ENCODE measurements at places on chromosomes 11 and 22.
A peak's percentile ranks its signal among the peaks of the same experiment; 100 is the strongest.

DNA sequence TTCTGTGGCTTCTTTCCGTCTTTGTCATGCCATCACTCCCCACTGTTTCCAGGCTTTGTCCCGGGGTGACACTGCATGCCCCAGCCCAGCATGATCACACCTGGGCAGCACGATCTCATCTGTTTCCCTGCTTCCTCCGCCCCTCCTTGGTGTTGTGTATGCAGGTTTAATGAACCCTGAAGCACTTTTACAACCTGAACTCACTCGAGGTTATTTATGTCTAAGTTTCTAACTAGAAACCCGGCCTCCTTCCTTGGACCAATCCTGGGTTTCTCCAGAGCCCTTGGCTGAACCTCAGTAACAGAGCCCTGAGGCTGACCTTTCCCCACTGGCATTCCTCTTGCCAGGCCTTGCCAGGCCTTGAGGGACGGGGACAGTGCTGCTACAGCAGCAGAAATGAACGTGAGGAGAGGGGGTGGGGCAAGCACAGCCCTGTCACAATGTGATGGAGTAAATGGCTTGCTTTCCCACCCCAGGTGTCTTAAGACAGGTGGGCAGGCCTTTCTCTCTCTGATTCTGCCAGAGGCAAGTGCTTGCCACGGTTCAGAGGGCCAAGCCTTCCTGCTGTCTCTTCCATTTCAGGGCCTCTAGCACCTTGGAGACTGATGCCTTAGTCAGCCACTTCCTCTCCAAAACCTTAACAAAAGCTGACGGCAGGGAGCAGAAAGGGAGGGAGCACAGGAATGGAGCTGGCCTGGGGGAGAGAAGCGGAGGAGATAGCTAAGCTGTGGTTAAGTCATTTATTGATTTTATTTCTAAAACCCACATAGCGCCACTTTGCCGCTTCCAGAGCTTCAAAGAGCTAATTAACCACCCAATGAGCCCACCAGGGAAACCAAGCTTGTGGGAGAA, 3.1 kb upstream of the PYGM start:
- no peak for DNase-seq

DNA sequence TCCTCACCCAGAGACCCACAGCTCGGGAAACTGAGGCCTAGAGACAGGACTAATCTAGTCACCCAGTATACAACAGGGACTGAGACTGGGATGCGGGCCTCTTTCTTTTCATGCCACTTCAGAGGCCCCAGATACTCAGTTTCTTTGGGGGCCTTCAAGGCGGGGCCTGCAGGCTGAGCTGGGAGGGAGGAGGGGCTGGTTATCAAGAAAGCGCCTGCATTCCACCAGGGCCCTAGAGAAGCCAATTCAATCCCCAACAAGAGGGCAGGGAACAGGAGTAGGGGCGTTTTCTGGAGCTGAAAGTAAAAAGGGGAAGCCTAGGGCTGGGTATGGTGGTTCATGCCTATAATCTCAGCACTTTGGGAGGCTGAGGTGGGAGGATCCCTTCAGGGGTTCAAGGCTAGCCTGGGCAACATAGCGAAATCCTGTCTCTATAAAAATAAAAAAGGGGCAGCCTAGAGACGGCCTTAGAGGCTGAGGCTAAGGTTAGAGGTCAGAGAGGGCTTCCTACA, 1.6 kb downstream of the ATG2A start:
- no peak for DNase-seq

GRCh38 chr11:10454878-10455631, at the start of gene AMPD3:
Gene AMPD3 (plus strand): TSS chr11:10455264. CDS start chr11:10461520, 6,256 bp downstream.
- no peak for DNase-seq

GRCh38 chr22:37416827-37417226, 10.5 kb downstream of the ELFN2 start:
- DNase-seq, result no peak

DNA sequence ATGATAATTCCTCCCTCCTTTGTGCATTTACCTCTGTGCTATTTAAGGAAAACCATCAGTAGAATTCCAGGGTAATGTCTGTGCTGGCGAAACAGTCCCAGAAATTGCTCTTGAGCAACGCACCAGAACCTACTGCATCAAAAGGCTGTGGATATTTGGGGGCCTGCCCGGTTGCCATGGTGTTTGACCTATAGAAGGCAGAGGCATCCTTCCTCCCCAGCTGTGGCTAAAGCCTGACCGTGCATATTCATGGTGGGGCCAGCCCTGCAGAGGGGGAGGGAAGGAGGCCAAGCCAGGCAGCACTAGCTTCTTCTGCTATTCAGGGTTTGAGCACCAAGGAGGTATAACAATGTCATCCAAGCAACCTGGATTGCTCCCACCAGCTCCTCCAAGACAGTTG, 215.0 kb upstream of the E2F8 start:
- no peak for DNase-seq

GRCh38 chr11:34145847-34146381, 40.5 kb downstream of the NAT10 start:
- no peak for DNase-seq

- DNase-seq, result no peak
Measured at GRCh38 chr11:116955949-116956348, 118.5 kb upstream of the APOA1 start.

- no peak for DNase-seq
Measured at GRCh38 chr11:45208135-45208534, 61.7 kb downstream of the PRDM11 start.

GRCh38 chr11:121338536-121338935, 46.0 kb downstream of the SC5D start:
- no peak for DNase-seq

DNA sequence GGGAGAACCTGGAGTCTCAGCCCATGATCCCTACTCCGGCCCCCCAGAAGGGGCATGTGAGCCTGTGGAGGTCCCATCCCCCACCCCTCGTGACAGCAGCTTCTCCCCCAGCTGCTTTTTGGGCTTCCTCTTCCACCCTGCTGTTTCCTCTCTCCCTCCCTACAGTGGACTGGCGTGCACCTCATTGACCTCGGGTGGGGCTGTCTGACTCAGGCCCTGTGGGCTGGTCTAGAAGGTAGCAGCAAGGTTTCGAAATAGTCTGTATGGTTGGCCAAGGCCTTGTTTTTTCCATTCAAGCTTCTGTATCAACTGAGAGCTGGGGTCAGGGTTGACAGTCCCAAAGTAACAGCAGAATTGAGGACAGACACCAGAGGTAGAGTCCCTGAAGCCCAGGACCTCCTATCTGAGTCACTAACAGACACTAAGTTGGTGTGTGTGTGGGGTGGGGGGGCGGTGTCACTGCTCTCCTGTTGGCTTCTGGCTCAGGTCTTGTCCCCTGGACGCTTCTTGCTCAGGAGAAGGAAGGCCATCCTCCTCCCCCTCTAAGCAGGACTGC, 7.7 kb downstream of the SLC37A2 start:
- DNase-seq, result no peak

GRCh38 chr11:31767685-31768084, 43.4 kb downstream of the PAX6 start:
- DNase-seq, result no peak

GRCh38 chr11:121464352-121464946, 11.7 kb upstream of the SORL1-AS1 start:
- peak; percentile 89 for DNase-seq

GRCh38 chr11:66957971-66958231, 282 bp downstream of the PC start:
- peak; percentile 18 for DNase-seq

- no peak for DNase-seq
Measured at GRCh38 chr11:27076121-27076589, 35.5 kb downstream of the BBOX1 start.

GRCh38 chr22:40867109-40867508, 5.2 kb upstream of the DNAJB7 start:
- DNase-seq, result no peak

DNA sequence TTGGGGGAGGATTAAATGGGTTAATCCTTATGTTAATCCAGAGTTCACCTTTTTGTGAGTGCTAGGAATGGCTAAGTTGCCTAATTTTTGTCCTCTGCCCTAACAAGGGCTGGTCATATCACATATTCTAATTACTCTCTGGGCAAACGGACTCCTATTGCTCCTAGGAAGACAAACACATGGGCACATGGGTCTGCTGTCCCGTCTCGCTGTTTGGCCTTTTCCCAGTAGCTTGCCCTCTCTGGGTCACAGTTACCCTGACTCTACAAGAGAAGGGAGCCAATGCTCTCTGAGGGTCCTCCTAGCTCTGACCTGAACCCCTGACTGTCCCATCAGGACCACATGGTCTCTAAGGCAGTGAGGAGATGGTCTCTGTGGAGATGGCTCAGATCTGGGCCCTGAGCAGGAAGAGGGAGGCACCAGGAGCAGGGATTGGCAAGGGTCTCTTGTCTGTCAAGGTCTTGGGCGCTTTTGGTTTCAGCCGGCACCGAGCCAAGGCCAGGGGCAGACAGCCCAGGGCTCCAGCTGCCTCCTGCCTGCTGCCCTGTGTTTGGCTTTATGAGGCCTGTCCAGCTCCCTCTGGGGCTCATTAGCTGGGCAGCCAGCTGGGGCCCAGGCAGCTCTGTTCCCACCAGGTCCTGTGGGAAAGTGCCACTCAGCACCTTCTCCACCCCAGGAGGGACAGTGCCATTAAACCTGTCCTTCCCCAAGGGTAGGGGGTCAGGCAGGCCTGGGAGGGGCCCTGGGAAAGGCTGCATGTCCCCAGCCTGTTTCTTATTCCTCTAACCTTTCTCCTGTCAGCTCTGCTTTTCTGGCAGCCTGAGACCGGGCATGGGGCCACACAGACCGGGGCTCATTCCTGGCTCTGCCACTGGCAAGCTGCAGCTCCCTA, 559.9 kb downstream of the MN1 start:
- no peak for DNase-seq

DNA sequence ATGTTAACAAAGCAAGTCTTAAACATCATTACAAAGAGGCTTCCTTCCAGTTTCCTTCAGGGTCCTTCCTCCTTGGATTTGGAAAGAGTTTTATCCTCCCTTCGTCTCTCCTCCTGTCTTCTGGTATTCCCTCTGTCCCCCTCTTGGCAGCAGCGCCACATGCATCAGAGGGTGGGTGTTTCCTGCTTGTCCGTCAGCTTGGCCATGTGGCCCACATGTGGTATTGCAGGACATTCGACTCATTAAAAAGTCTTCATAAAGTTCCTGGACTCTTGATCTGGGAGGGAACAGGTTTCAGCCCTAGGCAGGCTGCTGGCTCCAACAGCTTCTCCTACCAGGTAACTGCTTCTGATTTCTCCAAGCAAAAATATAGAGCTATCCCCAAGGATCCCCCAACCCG, 189.8 kb downstream of the CSNK2A3 start:
- no peak for DNase-seq

All from stimulated activated CD4-positive, alpha-beta T cell treated with anti-CD3 and anti-CD28 coated beads, TNF-alpha, amount 100 ng/mL, for 48 hours (primary cell).